ENCODE measurements at places on chromosomes 2 and 18. TPM values are rescaled to one million over a fixed set of nuclear protein-coding genes. Genes with fewer than 3 reads are reported as not detected.

DNA sequence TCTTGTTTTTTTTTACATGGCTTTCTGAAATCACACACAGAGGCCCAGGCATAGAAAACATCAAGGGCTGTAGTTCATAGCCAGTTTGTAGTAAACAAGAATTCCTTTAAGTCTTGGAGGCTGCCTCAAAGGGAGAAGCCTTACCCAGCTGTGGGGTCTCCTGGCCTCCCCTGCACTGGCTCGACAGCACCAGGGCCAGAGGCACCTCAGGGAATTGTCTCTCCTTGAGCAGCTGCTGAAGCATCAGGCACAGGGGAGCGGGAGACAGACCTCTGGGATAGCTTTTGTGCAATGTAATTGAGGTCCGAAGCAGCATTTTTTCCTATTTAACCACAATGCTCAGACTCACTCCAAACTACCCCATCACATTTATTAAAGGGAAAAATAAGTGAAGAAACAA is 209.1 kb downstream of the HRH4 start:
- DNase-seq, result no peak

- DNase-seq, result no peak
Measured at GRCh38 chr2:239118675-239119211, 270.9 kb downstream of the TWIST2 start.

DLX1 gene
- polyA plus RNA-seq, result not detected

NTSR2 gene
- not detected for polyA plus RNA-seq

- DNase-seq, result no peak
Measured at GRCh38 chr18:72808680-72809079, 59.1 kb downstream of the NETO1 start.
